Left forelimb (tissue), 1 donor: ENCODE measurements at places on chromosomes 2 and 18.

- DNase-seq, result no peak
Measured at GRCh38 chr2:121746071-121746578, 9.3 kb upstream of the TSN start.

DNA sequence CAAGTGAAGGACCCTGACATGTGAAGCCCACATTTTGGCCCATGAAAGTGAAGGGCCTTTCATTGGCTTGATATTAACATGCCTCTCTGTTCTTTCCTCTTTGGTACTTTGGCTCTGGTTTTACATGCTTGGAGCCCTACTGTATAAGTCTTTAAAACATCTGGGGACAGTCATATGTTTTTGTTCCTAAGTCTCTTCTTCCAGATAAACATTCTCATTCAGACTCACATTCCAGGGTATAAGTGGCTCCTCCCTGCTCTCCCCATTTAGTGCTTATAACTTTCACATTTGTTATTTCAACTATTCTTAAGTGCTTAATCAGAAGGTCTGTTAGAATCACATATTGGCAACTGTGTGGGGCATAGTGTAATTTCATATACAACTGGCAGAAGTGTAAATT, 1932.2 kb upstream of the CELF4 start:
- DNase-seq, result no peak

- DNase-seq, result peak; percentile 83
Measured at GRCh38 chr18:77054606-77055428, 77.8 kb downstream of the MBP start.

DNA sequence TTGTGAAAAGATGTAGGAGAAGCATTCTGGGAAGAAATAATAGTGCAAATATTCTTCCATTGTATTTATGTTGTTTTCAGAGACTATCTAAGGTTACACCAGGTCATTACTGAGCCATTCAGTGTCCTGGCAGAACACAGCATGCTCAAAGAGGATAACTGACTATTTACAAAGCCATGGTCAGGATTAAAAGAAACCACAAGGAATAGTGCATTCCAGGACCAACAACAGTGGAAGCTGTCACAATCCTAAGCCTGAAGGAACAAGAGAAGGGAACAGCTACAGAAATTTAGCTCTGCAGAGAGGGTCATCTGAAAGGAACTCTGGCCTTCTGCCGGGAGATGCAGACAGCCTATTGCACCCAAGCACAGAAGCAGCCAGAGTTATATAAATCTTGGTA, 116.7 kb downstream of the DSC3 start:
- no peak for DNase-seq

DNA sequence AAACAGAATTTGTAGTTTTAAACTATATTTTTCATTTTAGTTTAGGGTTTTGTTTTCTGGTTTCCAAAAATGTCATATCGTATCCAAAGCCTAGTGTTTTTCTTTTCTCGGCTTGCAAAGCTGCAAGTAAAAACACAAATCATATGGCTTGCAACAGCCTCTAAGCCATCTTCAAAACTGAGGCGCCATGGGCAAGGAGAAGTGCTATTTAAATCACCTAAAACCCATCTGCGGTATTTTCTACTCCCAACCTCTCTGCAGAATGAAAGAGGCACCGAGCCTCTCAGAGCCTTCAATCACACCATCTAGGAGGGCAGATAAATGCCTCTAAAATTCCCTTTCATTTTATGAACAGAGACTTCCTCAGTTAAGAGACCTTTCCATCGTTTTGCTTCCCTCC, 25.2 kb downstream of the FECH start:
- no peak for DNase-seq

GRCh38 chr2:2600366-2600765, 269.3 kb upstream of the MYT1L start:
- DNase-seq, result no peak

- DNase-seq, result no peak
Measured at GRCh38 chr18:3827236-3827845, 377.4 kb downstream of the TGIF1 start.

- peak; percentile 40 for DNase-seq
Measured at GRCh38 chr2:70923378-70924015, 12.2 kb upstream of the ATP6V1B1 start.

- peak; percentile 55 for DNase-seq
Measured at GRCh38 chr2:98896416-98896815, 39.6 kb downstream of the CRACDL start.

DNA sequence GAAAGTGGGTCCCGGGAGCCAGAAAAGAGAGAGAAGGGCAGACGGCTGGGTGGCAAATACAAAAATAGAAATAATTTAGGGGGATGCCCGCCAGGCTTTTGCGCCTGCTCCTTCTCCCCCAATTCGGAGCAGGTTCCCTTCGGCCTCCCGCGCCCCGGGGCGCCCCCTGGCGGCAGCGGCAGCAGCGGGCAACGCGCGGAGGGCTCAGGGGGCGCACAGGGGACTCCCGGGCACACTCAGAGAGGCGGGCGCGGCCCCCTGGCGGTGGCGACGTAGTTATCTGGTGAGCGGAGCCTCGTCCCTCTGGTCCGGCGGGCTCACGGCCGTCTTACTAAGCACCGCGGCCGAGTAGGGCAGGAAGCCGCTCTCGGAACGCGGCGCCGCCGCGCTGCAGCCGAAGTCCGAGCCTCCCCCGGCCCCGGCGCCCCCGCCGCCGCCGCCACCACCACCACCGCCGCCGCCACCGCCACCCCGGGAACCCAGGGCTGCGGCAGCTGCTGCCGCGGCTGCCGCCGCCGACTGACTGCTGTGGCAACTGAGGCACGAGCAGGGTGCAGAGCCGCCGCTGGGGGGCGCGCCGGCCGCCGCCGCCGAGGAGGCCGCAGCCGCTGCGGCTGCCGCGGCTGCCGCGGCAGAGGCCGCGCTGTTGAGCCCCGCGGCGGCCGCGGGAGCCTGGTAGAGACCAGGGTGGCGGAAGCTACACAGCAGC, 3.8 kb downstream of the EVX2 start:
- DNase-seq, result peak; percentile 75

- DNase-seq, result no peak
Measured at GRCh38 chr2:180655842-180656454, 324.5 kb upstream of the UBE2E3 start.

- DNase-seq, result no peak
Measured at GRCh38 chr2:233044974-233045605, 12.6 kb downstream of the NEU2 start.

DNA sequence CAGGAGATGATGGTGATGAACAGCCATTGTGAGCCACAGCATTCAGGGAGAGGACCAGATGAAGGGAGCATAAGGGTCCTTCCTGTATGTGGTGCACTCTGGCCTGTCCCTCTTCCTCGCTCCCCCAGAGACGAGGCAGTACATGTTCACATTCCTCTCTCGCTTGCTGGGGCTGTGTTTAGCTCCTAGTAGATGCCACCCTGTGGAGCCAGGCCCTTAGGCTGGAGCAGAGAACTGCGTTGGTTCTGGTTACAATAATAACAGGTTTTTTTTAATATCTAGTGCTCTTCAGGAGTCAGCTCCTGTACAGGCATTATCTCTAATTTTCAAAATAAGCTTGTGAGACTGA, 171.1 kb upstream of the MYT1L start:
- DNase-seq, result no peak

DNA sequence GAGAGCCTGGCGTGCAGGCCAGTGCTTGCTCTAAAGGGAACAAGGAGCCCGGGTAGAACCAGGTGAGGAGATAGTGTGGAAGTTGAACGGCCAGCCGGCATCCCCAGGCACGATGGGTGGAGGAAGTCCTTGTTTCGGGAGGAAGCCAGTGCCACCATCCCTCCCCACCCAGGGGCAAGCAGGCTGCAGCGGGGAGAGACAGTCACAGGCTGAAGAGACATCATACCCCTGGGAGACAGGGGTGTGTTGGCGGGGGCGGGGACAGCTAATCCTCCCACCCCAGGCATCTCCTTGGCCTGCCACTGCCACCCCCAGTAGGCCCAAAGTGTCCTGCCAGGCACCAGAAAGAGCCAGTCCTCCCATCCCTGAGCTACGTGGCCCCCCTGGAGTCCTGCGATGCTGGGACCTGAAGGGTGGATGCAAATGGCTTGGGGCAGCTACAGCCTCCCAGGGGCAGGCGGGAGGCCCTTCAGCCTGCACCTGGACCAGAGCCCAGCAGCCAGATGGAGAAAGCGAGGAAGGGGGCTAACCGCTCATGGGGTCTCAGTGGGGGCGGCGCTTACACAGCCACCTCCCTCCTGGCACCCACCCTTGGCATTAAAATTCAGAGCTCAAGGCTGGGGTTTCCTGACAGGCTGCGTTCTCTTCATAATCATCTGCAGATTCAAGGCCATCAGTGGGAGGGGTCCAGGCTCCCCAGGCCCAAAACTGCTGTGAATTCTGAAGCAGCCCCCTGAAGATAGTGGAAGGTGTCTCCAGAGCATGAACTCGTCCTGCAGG, 14.8 kb upstream of the GPR55 start:
- no peak for DNase-seq

DNA sequence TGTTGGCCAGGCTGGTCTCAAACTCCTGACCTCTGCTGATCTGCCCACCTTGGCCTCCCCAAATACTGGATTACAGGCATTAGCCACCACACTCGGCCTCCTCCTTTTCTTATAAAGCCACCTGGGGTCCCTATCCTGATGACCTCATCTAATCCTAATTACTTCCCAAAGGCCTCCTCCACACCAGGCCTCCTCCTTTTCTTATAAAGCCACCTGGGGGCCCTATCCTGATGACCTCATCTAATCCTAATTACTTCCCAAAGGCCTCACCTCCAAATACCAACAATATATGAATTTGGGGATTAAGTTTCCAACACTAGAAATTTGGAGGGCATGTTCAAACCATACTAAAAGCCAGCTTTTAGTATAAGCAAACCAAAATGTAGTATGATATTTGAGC, 9.7 kb upstream of the RMC1 start:
- no peak for DNase-seq
